NK-92 treated with Interleukin-12 subunit alpha and Interleukin-12 subunit beta, amount 100 ng/mL, for 24 hours (cell line): ENCODE measurements at places on chromosomes 2 and 18.

DNA sequence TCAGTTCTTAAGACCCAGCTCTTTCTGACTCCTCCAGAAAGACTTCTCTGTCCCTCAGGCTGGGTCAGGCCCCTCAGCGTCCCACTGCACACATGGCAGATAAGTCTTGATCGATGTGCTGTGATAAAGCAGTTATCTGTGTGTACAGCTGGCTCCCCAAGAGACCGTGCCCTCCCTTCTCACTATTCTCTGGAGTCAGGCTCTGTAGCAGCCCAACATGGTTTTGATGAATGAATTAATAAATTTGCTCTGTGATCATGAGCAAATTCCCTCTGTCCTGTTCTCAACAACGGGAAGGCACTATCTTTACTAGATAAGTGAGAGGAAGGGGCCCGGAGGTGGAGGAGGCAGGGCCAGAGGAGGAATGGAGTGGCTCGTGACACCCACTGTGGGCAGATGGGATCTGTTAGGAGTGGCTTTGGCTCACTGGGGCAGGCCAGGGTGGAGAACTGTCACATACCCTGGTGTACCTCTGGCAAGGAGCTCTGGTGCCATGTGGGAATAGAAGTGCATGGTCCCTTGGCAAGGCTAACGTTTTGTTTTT lies 48.3 kb downstream of the ZFP36L2 start:
- DNase-seq = no peak

DNA sequence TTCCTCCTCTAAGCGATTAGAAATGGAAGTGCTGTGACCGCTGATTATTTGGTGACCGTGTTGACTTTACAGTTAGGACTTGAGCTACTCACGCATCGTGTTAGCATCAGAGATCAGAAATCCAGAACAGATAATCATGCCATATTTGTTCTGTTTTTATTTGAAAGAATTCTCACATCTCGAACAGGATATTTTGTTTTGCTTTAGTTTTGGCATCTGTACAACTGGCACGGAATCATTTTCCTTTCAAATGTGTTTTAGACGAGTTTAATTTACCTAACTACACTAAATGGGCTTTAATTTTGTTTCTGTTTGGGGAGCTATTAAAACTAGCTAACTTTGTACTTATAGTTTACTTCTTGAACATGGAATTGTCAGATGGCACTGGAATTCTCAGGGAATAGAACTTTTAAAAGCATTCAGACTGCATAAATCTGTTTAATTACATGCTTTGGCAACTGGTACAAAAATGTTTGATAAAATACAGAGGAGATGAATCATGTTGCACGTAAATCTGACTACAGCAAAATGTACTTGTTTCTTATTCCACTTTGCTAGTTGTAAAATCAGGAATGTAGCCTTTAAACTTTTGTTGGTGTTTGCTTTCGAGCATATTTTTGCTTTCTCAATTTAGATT lies 1.4 kb downstream of the ITPRID2 start:
- no peak for DNase-seq

DNA sequence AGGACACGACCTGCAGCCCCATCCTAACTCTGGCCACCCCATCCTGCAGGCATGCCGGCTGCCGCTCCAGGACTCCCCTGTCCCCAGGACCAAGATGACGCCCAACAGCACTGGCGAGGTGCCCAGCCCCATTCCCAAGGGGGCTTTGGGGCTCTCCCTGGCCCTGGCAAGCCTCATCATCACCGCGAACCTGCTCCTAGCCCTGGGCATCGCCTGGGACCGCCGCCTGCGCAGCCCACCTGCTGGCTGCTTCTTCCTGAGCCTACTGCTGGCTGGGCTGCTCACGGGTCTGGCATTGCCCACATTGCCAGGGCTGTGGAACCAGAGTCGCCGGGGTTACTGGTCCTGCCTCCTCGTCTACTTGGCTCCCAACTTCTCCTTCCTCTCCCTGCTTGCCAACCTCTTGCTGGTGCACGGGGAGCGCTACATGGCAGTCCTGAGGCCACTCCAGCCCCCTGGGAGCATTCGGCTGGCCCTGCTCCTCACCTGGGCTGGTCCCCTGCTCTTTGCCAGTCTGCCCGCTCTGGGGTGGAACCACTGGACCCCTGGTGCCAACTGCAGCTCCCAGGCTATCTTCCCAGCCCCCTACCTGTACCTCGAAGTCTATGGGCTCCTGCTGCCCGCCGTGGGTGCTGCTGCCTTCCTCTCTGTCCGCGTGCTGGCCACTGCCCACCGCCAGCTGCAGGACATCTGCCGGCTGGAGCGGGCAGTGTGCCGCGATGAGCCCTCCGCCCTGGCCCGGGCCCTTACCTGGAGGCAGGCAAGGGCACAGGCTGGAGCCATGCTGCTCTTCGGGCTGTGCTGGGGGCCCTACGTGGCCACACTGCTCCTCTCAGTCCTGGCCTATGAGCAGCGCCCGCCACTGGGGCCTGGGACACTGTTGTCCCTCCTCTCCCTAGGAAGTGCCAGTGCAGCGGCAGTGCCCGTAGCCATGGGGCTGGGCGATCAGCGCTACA lies 2.1 kb downstream of the GPBAR1 start:
- no peak for DNase-seq

- DNase-seq = no peak
Observed at GRCh38 chr2:117770730-117771129, 43.8 kb upstream of the DDX18 start.
